Fibroblast of skin of left biceps (primary cell): ENCODE measurements at places on chromosomes 2 and 18.

- DNase-seq: no peak
These were observed 68.3 kb upstream of the MAPRE2 start for GRCh38 chr18:34972765-34973414.

- no peak for DNase-seq
These were observed 86.0 kb upstream of the TWIST2 start for GRCh38 chr2:238761868-238762267.

- DNase-seq: no peak
These were observed 26.9 kb downstream of the TMEM247 start for GRCh38 chr2:46506131-46506706.

GRCh38 chr2:209808521-209808920 lies 36.9 kb downstream of the UNC80 start:
- no peak for DNase-seq

- no peak for DNase-seq
These were observed 289.2 kb downstream of the ZNF521 start for GRCh38 chr18:25062720-25063119.

DNA sequence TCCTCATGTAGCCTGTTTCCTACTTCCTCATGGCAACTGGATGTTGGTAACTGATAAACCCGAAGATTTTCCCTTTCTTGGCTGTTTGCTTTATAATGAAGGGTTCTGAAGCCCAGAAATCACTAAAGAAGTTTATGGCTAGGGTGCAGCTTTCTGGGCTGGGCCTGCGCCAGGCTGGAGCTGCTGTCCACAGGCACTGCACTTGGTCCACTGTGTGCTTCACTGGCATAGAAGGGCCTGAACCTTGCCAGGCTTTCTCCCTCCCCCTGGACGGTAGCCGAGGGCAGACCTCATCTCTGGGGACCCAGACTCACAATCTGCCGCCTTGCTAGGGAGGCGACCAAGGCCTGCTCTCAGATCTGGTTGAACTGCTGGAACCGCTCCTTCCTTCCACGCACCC lies 133.3 kb upstream of the SPRED2 start:
- no peak for DNase-seq

- no peak for DNase-seq
These were observed 411.4 kb downstream of the TSN start for GRCh38 chr2:122166820-122167219.
